Thoracic aorta (tissue), 2 donors: ENCODE measurements at places on chromosomes 7 and 10.

- DNase-seq = no peak
Measured at GRCh38 chr10:48749254-48749787, 64.6 kb downstream of the WDFY4 start.

GRCh38 chr7:55878691-55879090 is 8.6 kb upstream of the ZNF713 start:
- DNase-seq = no peak

DNA sequence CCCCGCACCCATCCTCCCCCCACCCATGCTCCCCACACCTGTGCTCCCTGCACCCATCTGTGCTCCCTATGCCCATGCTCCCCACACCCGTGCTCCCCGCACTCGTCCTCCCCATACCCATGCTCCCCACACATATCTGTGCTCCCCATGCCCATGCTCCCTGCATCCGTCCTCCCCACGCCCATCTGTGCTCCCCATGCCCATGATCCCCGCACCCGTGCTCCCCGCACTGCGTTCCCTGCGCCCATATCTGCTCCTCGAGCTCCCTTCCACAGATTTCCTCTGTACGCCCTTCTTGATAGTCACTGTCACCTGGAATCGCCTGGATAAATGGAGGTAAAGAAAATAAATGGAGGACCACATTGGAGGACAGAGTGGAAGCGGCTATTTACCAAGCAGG is 9.9 kb downstream of the DIP2C start:
- DNase-seq = no peak

DNA sequence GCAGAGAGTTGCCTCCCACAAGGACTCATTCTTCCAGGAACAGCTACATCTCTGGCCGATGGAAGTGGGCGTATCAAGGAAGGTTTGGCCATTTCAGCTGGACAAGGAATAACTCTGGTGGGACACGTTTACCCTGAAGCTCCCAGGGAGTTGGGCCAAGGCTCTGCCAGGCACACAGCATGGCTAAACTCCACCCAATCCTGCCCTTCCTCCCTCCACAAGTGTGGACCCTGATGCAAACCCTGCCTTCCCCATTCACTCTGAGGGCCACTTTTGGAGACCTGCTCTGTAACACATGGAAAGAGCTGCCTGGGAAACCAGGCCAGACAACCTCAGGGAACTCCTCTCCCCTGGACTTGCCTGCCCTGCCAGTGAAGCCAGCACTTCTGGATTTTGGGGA is 407.8 kb upstream of the FOXK1 start:
- no peak for DNase-seq

- no peak for DNase-seq
Measured at GRCh38 chr7:23334482-23335056, 35.4 kb downstream of the MALSU1 start.

GRCh38 chr7:73829505-73829904 is 1.3 kb upstream of the CLDN4 start:
- no peak for DNase-seq

DNA sequence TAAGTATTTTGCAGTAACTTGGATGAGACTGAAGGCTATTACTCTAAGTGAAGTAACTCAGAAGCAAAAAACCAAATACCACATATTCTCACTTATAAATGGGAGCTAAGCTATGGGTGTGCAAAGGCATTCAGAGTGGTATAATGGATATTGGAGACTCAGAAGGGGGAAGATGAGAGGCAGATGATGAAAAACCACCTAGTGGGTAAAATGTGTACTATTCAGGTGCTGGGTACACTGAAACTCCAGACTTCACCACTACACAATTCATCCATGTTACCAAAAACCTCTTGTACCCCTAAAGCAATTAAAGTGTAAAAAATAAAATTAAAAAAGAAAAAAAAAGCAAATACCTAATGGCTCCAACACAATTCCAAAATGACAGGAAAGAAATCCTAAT is 351.7 kb downstream of the NXPH1 start:
- no peak for DNase-seq

DNA sequence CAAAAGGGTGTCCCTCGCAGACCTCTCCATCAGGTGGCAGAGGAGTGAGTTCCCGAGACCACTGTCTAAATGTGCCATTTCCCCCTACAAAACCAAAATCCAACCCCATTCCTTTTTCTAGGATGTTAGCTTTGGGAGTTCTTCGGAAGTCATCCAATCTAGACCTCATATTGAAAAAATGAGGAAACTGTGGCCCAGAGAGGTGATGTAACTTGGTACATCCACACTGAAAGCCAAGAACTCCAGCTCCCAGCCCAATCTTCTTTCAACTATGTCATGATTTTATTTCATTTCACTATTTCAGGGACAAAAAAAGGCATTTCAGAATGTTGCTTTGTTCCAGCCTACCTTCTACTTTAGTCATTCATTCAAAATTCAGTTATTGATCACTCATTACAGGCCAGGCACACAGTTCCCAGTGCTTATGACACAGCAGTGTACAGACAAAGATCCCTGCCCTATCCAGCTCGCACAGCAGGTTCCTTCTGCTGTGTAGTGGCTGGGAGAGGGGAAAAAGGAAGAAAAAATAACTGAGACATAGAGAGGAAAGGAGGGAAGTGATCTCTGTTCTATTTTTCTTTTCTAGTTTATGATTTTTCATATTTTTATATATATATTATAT is 35.8 kb downstream of the SCRN1 start:
- DNase-seq = no peak

DNA sequence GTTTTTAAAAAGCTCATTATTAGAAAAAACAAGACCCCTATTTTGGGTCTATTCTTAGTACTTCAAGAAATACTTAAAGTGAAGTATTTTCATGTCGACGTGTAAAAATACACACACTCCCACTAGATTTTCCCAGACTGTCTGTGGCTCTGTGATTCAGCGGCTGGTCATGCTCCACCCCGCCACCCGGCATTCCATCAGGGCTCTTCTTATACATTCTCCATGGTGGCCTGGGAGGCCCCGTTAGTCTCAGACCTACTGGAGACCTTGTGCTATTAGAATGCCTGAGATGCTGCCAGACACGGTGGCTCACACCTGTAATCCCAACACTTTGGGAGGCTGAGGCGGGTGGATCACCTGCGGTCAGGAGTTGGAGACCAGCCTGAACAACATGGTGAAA is 13.1 kb downstream of the TECPR1 start:
- DNase-seq = no peak

DNA sequence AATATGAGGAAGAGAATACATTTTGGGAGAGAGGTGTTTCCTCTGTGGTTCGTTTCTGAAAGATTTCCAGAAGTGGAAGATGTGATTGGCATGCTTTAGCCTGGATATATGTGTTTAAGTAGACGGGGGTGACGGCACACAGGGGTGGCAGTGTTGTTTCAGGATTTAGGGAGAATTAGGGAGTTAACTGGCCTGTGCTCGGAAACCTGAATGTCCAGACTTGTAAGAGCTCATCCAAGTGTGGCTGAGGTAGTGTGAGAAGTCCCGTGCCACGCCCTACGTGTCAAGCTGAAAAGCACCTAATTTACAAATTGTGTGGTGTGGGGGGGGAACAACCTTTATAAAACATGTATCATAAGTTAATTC is 1.1 kb downstream of the RALA start:
- DNase-seq = no peak

DNA sequence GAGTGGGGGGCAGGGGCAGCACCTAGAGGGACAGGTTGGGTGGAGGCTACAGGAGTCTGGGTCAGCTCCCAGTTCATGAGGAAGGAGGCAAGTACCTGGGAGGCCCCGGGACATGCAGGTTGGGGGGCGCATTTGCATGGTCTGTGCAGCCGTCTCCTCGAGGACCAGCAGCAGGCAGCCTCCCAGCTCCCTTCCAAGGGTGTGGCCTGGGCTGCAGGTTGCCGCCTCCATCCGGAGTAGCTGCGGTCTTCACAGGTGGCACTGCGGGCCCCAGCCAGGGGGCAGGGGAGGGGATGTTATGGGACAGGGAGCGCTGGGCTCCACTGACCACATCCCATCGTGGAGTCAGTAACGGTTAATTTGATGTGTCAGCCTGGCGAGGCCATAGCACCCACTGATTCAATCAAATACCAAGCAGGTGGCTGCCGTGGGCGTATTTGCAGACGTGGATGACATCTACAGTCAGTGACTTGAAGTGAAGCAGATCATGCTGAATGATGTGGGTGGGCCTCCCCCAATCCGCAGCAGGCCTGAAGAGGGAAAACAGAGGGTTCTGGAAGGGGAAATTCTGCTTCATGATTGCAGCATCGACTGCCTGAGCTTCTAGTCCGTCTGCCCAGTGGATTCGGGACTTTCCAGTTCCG is 81.6 kb downstream of the PRKAG2 start:
- no peak for DNase-seq

- DNase-seq = no peak
Measured at GRCh38 chr7:47418601-47419309, 163.2 kb downstream of the TNS3 start.

GRCh38 chr7:143433759-143434158 is 9.5 kb upstream of the TAS2R60 start:
- DNase-seq = no peak

- DNase-seq = no peak
Measured at GRCh38 chr10:27643301-27643700, 102.3 kb downstream of the MKX start.

DNA sequence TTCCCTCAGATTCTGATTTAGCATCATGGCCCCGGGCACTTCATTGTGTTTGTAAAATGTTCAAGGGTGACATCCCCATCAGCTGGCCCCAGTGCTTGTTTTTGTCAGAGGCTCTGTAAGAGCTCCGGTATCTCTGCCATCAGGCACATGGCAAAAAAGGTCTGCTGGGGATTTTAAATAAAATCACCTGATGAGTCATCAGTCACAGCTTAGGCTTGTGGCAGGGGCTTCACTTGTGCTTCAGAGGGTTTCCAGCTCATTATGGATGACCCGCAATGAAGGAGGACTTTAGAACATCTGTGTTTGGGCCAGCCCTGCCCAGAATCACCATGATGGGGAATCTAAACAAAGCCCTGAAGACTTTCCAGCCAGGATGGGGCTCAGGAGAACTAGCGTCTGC is 259.9 kb downstream of the ZEB1 start:
- DNase-seq = no peak

DNA sequence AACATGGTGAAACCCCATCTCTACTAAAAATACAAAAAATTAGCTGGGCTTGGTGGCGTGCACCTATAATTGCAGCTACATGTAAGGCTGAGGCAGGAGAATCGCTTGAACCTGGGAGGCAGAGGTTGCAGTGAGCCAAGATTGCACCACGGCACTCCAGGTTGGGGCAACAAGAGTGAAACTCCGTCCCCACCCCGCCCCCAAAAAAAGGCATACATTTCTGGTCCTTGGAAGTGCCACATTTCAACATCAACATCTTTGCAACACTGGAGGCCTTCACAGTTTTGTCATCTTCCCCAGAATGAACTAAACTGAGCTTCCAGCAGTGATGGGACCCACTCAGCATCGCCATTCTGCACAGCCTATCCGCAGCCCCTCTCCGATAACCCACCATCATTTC is 36.6 kb downstream of the FAM53B start:
- no peak for DNase-seq

GRCh38 chr7:5452937-5453540 is 29.4 kb upstream of the TNRC18 start:
- no peak for DNase-seq

DNA sequence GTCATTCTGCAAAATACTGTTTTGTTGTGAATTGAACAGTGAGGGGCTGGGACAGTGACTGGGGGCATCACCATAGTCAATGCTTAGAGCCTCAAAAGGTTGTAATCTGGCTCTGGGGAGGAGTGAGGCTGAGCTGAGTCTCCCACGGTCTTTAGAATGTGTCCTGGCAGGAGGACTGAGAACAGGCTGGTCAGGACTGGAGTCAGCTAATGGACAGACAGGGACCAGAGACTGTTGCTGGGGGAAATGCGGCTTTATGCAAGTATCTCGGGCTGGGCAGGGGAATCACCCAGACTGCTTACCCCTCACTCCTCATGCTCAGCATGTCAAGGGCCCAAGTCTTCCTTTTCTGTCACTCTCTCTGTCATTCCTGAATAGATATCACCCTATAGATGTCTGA is 346.5 kb downstream of the TYW1 start:
- DNase-seq = no peak

DNA sequence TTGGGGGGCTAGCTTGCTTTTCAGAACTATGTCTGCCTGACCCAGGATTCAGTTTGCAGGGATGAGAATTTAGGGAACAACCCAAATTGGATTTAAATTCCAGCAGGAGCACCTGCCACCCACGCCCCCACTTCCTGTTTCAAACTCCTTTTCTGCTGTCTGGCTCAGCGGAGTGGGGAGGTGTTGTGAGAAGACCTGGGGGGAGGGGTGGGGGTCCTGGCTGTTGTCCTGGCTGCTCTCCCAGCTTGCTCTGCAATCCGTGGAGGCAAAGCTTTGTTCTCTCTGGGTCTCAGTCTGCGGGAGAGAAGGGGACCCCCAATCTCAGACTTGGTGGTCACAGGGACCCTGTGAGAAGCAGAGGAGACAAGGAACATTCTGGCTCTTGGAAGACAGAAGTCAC is 799 bp downstream of the KCNK18 start:
- no peak for DNase-seq

- no peak for DNase-seq
Measured at GRCh38 chr7:155644971-155645509, 579 bp downstream of the RBM33 start.

GRCh38 chr7:117982071-117983055 is 109.1 kb upstream of the CTTNBP2 start:
- DNase-seq = no peak

GRCh38 chr10:114404171-114405010 is at the start of gene AFAP1L2:
TSS of gene AFAP1L2 (minus strand) at chr10:114404502. CDS start at chr10:114404455, 47 bp downstream.
- DNase-seq = no peak

DNA sequence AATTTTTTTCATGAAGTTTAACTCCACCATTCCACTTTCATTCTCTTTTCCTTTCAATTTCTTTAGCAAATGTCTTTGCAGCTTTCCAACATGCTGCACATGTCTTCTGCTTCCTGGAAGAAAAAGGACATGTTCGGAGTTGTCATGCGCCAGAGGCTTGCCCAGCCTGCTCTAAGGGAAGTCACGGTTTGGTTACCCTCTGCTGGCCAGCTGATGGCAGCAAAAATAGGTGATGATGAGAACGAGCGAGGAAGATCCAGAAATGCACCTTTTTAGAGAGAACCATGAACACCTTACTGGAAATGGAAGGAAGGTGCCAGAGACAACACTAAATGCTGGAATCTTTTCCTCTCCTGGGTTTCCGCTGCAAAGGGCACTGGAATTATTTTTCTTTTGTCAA is 4.9 kb upstream of the ZSCAN21 start:
- DNase-seq = no peak

GRCh38 chr7:116209561-116210070 is 723 bp upstream of the TES start:
- DNase-seq = no peak

- DNase-seq = no peak
Measured at GRCh38 chr7:15753887-15754579, 67.5 kb upstream of the MEOX2 start.

DNA sequence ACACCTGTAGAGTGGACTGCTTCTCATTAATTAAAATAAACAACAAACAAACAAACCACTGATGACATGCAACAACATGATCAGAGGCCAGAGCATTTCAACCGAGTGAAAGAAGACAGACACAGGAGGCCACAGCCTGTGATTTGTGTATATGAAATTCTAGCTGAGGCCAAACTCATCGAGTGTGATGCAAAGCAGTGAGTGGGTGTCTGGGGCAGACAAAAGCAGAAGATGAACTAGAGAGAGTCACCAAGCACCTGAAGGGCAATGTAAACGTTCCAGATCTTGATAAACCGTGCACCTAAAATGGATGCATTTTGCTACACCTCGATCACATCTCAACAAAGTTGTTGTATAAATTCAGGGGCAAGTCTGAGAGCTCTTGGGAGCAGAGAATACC is 108.4 kb downstream of the KLF6 start:
- DNase-seq = no peak

- DNase-seq = no peak
Measured at GRCh38 chr7:54416678-54417077, 125.5 kb upstream of the VSTM2A start.

GRCh38 chr10:6756716-6757115 is 176.6 kb upstream of the PRKCQ start:
- no peak for DNase-seq
